Bronchial smooth muscle cell (primary cell): ENCODE measurements at places on chromosomes 5 and 9. TPM values are rescaled to one million over a fixed set of nuclear protein-coding genes. Genes with fewer than 3 reads are reported as not detected.

The SLC25A2 gene
- 0.32 TPM in 1 of 2 replicates, not detected in the other for total RNA-seq

The SEMA4D gene
- total RNA-seq = under 0.01 and 0.09 TPM in 2 replicates

The CATSPER3 gene
- total RNA-seq = 0.16 and 0.17 TPM in 2 replicates

The FCHO2 gene
- 11.3 and 13.9 TPM in 2 replicates for total RNA-seq

The AK8 gene
- 0.26 and 0.47 TPM in 2 replicates for total RNA-seq

The FBP2 gene
- not detected in 2 replicates for total RNA-seq

The IFNA2 gene
- not detected in 2 replicates for total RNA-seq

The ATG10 gene
- total RNA-seq = 10.1 and 11.7 TPM in 2 replicates

The CDC20B gene
- total RNA-seq = 0.09 TPM in 1 of 2 replicates, not detected in the other

The GABRA1 gene
- total RNA-seq = not detected in 2 replicates

The C5orf63 gene
- 1.7 and 3.6 TPM in 2 replicates for total RNA-seq

The CCNJL gene
- under 0.01 and 0.09 TPM in 2 replicates for total RNA-seq

The PCDHGC5 gene
- 3.5 and 4.4 TPM in 2 replicates for total RNA-seq

The N4BP3 gene
- 1.6 and 1.8 TPM in 2 replicates for total RNA-seq

The PCDHB4 gene
- 0.94 TPM in 1 of 2 replicates, not detected in the other for total RNA-seq

The SPATA31A3 gene
- not detected in 2 replicates for total RNA-seq

The PDE8B gene
- 0.09 TPM in 1 of 2 replicates, not detected in the other for total RNA-seq

The MEF2C gene
- total RNA-seq = 6.9 and 19.1 TPM in 2 replicates

The ABO gene
- not detected in 2 replicates for total RNA-seq

The WNK2 gene
- under 0.01 TPM in 1 of 2 replicates, not detected in the other for total RNA-seq

The TRIM36 gene
- total RNA-seq = 0.09 and 0.32 TPM in 2 replicates

The FAM170A gene
- not detected in 2 replicates for total RNA-seq

The PCDHGA4 gene
- 1.1 and 4.7 TPM in 2 replicates for total RNA-seq

The ZNF169 gene
- 1.5 and 2.7 TPM in 2 replicates for total RNA-seq

The SWI5 gene
- total RNA-seq = 41.1 and 50.3 TPM in 2 replicates

The KCNV2 gene
- total RNA-seq = not detected in 2 replicates

The CNTNAP3 gene
- total RNA-seq = 0.94 and 3.5 TPM in 2 replicates

The PRDM9 gene
- total RNA-seq = not detected in 2 replicates

The NDUFS6 gene
- 22.7 and 33.7 TPM in 2 replicates for total RNA-seq

The C9orf153 gene
- 0.09 and 0.32 TPM in 2 replicates for total RNA-seq

The HRH2 gene
- under 0.01 TPM in 1 of 2 replicates, not detected in the other for total RNA-seq

The ZNF366 gene
- total RNA-seq = not detected in 2 replicates

The INSL6 gene
- not detected in 2 replicates for total RNA-seq

The SPINK13 gene
- not detected in 2 replicates for total RNA-seq

The STPG3 gene
- total RNA-seq = 0.16 TPM in 1 of 2 replicates, not detected in the other

The INSYN2B gene
- 2.9 and 3.8 TPM in 2 replicates for total RNA-seq

The CEL gene
- 0.32 and 0.34 TPM in 2 replicates for total RNA-seq

The C5orf34 gene
- 1.1 and 1.9 TPM in 2 replicates for total RNA-seq
